Kidney (tissue), 22 donors: ENCODE measurements at places on chromosomes 2 and 18. TPM values are rescaled to one million over a fixed set of nuclear protein-coding genes. Genes with fewer than 3 reads are reported as not detected.

Gene TCF23
- not detected for polyA plus RNA-seq

Gene GAREM1
- polyA plus RNA-seq = 7.0 TPM

Gene ANKRD62
- polyA plus RNA-seq = not detected

Gene CXCR4
- polyA plus RNA-seq = 9.5 TPM

Gene PASK
- 3.1 TPM for polyA plus RNA-seq

Gene EFR3B
- 0.39 TPM for polyA plus RNA-seq

Gene SRD5A2
- polyA plus RNA-seq = 0.15 TPM

Gene HMSD
- not detected for polyA plus RNA-seq

Gene PXDN
- polyA plus RNA-seq = 4.7 TPM

Gene ANKRD53
- 2.1 TPM for polyA plus RNA-seq

Gene STPG4
- polyA plus RNA-seq = not detected

Gene POTEI
- not detected for polyA plus RNA-seq

Gene HK2
- polyA plus RNA-seq = 0.47 TPM

Gene GGCX
- 27.8 TPM for polyA plus RNA-seq

Gene UXS1
- polyA plus RNA-seq = 74.4 TPM

Gene HNMT
- polyA plus RNA-seq = 69.2 TPM
